ENCODE measurements at places on chromosomes 3 and 15.

DNA sequence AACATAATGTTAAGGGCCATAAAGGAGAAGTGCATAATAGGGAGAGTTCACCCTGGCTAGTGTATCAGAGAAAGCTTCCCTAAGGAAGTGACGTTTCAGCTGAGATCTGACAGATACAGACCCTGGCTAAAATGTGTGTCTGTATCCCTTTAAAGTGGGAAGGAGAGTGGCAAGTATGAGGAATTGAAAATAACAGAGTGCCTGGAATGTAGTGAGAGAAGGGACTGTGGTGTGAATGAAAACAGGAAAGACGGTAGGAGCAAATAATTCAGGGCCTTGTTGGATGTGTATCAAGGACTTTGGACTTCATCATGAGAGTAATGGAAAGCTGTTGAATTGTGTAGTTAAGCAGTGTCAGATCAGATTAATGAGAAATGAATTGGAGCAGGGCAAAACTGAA, 30.5 kb downstream of the NEO1 start:
- DNase-seq = no peak

GRCh38 chr3:98555025-98555379, 23.2 kb downstream of the GPR15 start:
- DNase-seq = no peak

DNA sequence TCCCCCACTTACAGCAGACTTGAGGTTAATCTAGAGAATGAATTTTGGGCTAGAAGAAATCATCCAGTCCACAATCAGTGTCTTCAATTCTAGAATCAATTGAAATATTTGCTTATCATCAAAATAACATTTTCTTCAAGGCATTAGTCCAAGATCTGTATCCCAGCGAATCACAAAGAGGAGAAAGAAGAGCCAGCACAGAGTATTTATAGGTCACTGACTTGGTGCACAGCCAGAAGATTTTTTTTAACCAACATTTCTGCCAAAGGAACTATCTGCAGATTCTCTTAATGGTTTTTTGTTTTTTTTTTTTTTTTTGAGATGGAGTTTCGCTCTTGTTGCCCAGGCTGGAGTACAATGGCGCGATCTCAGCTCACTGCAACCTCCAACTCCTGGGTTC, 178.2 kb downstream of the TNIK start:
- DNase-seq = no peak

DNA sequence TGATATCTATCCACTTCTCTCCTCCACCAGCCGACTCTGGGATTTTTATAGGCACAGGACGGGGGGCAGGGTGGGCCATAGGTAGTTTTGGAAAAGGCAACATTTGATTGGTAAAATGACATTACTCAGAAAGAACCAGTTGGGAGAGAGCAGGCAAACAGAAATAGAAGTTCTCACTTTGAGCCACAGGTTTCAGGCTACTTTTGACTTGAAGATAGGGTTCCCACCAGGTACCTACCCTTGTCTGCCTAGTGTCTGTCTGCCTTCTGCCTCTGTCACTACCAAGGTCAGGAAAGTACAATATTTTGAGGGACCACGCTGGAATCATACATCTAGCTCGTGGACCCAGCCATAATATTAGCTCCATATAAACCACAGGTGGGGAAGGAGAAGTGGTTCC, 412.9 kb upstream of the GRM7 start:
- DNase-seq = no peak

- DNase-seq = no peak
Measured at GRCh38 chr3:197336348-197336747, 37.9 kb upstream of the DLG1 start.

GRCh38 chr3:141104151-141104821, 53.1 kb downstream of the SPSB4 start:
- no peak for DNase-seq

- no peak for DNase-seq
Measured at GRCh38 chr3:71421475-71421819, 162.1 kb downstream of the FOXP1 start.

DNA sequence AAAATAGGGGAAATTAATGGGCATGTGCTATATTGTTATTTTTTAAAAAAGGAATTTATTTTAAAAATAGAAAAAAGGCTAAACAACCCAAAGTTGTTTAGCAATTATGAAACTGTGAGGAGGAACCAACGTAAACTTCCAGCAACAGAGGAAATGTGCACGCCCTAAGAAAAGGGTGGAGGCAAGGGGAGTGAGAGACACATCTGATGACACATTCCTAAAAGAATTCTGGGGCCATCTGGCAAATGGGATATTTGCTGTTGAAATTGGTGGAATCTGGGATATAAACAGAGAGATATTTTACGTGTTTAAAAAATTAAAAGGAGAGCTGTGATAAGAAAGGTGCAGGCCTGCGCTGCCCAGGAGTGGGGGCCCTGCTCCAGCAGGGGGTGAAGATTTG, 50.8 kb upstream of the MUC13 start:
- no peak for DNase-seq

- DNase-seq = no peak
Measured at GRCh38 chr3:105542282-105543019, 175.7 kb downstream of the ALCAM start.

- no peak for DNase-seq
Measured at GRCh38 chr15:23384371-23384770, 29.8 kb downstream of the GOLGA8S start.

GRCh38 chr3:178263236-178263916, 272.9 kb upstream of the KCNMB2 start:
- no peak for DNase-seq

DNA sequence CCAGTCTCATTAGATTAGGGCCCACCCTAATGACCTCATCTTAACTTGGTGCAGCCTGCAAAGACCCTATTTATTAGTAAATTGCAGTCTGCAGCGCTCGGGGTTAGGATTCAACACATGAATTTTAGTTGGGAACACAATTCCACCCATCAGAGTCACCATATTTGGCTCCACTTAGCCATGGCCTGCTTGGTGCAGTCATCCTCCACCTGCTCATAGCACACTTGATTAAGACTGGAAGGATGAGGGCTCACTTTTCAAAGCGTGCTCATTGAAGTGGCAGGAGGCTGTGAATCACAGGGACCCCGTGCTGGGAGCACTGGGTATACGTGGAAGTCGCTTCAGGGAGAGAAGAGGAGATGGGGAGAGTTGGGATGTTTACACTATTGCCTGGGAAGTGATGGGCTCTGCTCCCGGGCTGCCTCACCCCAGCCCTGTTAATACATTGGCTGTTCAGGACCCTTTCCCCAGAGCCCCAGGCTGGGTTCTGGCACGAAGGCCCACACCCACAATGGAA, 68.2 kb downstream of the ASB7 start:
- no peak for DNase-seq

DNA sequence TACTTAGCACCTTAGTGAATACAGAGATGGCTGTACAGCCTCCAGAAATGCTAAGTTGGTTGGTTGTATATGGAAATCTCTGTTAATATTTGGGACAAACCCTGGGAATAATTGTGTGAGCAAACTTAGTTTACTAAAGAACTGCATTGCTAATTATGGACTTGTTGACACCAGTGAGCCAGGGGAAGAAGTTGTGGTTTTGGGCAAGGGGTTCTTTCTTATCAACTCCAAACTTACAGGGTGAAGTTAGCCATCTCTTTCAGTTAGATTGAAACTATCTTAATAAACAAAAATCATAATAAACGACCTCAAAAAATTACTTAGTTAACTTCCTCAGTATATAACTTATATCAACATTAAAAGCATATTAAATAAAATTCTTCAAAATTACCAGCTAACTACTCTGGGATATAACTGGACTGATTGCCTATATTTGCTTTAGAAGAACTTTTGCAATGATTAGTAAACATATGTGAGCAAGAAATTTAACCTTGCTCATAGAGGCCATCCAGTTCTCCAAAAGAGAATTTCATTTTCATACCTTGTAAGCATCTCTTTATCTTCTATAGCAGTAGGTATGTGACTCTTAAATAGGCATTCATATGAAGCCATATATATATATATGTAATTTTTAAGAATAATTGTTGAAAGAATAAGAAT, 24.7 kb downstream of the MBNL1 start:
- no peak for DNase-seq

DNA sequence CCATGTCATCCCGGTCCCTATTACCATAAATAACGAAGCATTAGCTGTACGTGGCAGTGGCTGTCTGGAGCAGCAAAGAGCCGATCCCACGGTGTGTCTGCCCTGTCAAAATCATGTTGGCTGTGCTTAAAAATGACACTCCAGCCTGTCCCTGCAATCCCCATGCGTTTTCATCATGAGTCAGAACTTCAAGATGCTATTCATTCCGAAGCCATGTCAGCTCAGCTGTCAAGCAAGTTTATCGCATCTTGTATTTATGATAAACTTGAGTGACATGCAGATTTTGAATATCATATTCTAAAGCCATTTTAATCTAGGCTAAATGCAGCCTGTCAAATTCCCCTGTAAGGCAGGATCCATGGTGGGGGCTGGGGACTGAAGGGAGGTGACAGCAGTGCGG, 152.4 kb downstream of the TJP1 start:
- DNase-seq = no peak

GRCh38 chr15:87167706-87168105, 1088.0 kb downstream of the AGBL1 start:
- no peak for DNase-seq

DNA sequence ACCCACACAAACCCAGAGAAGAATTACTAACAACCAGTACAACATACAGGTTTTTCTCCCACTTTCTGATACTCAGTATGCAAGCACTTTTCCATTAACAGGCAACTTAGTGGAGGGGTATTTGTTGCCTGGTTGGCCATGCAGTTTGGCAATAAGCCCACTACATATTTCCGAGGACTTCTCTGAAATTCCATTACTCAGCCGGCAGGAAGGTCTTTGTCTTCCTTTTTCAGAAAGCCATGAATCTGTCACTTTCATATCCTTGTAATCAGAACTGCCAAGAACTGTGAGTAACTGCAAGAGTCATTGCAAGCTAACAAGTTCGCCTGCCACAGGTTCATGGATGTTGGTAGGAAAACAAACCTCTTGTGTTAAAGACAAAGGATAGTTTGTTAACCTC, 422.3 kb upstream of the ROBO1 start:
- DNase-seq = no peak

GRCh38 chr15:71632576-71633195, 177.7 kb upstream of the NR2E3 start:
- DNase-seq = no peak

DNA sequence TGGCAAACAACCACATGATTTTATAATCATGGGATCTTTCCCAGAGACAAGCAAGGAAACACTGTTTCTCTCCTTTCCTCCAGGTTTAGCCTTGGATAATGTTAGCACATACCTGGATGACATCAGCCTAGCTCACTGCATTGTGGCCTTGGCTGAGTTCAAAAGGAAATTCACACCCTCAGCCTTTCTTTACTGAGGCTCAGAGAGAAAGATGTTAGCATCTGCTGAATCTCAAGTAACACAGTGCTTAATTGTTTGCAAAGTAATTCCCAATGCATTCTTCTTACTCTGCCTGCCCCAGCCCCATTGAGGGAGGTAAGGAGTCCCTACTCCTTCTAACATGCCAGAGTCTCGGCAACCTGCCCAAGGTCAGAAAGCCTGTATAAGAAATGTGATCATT, 432.2 kb upstream of the LMCD1 start:
- DNase-seq = no peak

DNA sequence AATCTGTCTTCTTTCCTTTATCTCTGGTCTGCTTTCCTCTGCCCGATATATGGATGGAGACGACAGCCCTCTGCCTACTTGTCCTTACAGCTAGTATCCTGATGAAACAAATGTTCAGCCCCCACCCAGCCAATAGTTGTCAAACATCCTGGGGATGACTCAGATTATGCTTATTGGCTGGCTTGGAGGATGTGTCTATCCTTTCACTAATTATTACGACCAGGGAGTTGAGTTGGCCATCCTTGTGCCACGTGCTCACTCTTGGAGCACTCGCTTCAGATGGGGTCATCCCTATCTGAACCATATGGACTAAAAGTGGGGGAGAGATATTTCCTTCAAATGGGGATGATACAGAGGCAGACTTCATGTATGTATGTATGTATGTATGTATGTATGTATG, 6.4 kb upstream of the MAP3K13 start:
- no peak for DNase-seq

- DNase-seq = no peak
Measured at GRCh38 chr3:137610723-137611122, 153.4 kb upstream of the SOX14 start.

- no peak for DNase-seq
Measured at GRCh38 chr3:93994056-93994455, 14.1 kb downstream of the ARL13B start.

DNA sequence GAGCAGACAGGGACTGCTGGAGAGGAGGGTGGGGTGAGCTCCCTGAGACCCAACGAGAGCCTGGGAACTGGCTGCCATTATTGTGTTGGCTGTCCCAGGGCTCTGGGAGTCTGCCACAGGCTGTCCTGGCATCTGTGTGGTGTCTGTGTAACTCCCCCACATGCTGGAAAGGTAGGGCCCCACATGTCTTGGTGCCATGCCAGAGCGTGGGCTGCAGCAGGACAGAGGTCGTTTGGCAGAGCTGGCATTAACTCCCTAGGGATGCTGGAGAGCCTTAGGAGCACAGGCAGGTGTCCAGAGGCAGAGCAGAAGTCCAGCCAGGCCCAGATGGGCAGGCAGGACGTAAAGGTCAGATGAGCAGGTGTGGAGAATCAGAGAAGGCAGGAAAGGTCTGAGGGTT, 9.7 kb downstream of the TIMP4 start:
- no peak for DNase-seq

GRCh38 chr3:133375403-133375745, 24.5 kb upstream of the BFSP2 start:
- DNase-seq = no peak

GRCh38 chr3:46495901-46496456, 1.8 kb upstream of the RTP3 start:
- DNase-seq = no peak

DNA sequence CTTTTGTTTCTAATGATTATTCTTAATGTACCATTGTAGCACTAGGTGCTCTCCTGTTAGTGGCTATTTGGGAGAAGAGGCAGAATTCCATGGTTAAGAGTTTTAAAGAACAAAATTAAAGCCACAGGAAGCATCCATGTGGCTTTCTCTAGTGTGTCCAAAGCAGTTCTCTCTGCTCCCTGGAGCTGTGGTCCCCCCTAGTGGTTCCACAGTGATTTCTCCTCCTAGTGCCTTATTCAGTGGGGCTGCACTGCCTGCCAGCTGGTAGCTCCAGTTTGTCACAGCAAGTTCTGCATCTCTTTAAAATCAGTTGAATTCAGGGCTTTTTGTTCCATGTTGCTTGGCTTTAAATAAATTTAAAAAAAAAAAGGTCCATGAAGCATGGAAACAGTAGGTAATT, 39.6 kb upstream of the FAM98B start:
- no peak for DNase-seq

Measured in stimulated activated CD4-positive, alpha-beta T cell treated with anti-CD3 and anti-CD28 coated beads, Interleukin-4, amount 100 ng/mL, for 4 hours (primary cell).